ENCODE measurements at places on chromosomes 13 and 19.

- DNase-seq: no peak
Measured at GRCh38 chr19:19651076-19651475, 7.6 kb upstream of the GMIP start.

- no peak for DNase-seq
Measured at GRCh38 chr19:36101550-36102327, 9.2 kb upstream of the OVOL3 start.

DNA sequence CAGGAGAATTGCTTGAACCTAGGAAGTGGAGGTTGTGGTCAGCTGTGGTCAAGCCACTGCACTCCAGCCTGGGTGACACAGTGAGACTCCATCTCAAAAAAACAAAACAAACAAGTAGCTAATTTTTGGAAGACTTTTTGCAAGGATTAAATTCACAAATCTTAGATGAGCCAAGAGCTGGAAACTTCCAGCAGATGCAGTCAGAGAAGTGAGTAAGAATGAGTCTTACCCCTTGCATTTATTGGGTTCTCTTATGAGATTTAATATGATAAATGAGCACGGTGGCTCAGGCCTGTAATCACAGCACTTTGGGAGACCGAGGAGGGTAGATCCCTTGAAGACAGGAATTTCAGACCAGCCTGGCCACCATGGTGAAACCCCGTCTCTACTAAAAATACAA lies 44.9 kb upstream of the NBEA start:
- no peak for DNase-seq

DNA sequence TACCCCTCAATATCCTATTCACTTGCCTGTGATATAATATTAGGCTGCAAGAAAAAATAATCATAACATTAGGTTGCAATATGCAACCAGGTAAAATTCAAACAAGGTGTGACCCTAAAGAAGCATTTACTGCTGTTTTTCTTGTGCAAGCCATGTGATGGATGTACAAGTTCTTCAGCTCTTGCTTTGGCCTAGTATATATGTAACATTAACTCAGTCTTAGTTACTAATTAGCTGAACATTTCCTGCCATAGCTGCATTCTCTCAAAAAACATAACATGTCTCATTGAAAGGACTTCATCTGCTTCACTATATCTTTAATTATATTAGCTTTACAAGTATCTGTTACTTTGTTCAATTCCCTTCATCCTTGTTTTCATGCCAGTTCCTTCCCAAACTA lies 406.8 kb upstream of the HTR2A start:
- no peak for DNase-seq

- peak; percentile 50 for DNase-seq
Measured at GRCh38 chr13:31224963-31225559, 25.3 kb downstream of the B3GLCT start.

DNA sequence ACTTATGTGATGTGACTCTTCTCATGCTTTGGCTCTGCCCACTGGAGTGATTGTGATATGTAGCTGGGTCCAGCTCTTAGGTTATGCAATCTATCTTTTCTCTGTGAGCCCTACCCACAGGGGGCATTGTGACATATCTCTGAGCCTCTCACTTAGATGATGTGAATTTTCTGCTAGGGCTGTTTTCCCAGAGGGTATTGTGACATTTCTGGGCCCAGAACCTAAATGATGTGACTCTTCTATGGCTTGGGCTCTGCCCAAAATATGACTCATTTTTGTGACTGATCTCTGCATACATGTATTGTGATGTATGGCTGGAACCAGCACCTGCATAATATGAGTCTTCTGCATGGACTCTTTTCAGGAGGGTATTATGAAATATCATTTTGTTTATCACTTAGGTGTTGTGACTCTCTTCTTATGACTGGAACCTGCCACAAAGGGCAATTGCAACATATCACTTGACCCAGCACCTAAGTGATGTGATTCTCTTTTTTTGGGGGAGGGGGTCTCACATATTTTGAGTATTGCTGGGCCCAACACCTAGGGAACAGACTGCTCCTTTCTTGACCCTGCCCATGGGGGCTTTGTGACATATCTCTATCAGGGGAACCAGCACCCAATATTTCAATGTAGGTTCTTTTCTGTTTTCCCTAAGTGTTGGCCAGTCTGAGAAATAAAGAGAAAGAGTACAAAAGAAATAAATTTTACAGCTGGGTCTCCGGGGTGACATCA lies 12.1 kb upstream of the ZNF254 start:
- peak; percentile 62 for DNase-seq

DNA sequence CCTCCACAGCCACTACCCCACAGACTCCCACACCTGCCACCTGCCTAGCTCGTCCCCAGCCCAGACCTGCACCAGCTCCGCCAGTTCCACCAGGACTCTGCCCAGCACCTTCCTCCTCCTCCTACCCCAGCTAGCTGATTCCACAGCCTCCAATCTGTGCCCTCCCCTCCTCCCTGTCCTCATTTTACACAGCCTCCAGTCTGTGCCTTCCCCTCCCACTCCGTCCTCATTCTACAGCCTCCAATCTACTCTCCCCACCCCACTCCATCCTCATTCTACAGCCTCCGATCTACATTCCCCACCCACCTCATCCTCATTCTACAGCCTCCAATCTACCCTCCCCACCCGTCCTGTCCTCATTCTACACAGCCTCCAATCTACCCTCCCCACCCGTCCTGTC lies 7.3 kb downstream of the MYDGF start:
- DNase-seq: no peak

GRCh38 chr19:54207983-54208783 lies 7.5 kb downstream of the RPS9 start:
- peak; percentile 100 for DNase-seq

GRCh38 chr13:49399801-49400472 lies 43.9 kb downstream of the CAB39L start:
- no peak for DNase-seq

DNA sequence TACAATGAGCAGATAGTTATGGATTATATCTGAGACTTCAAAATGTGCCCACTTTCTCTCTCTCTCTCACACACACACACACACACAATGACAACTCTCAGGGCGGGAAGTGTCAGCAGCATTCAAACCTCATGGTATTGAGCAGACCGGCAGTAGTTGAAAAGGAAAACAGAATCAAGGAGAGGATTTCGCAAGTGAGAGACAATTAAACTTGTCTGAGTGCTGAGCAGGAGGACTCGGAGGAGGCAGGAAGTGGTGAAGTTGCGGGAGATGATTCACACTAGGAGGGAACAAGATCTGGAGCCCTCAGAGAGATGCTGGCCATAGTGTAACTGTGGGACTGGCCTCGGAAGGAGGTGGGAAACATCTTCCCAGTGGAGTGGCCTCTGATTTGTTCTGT lies 353.1 kb downstream of the EFNB2 start:
- DNase-seq: peak; percentile 96

DNA sequence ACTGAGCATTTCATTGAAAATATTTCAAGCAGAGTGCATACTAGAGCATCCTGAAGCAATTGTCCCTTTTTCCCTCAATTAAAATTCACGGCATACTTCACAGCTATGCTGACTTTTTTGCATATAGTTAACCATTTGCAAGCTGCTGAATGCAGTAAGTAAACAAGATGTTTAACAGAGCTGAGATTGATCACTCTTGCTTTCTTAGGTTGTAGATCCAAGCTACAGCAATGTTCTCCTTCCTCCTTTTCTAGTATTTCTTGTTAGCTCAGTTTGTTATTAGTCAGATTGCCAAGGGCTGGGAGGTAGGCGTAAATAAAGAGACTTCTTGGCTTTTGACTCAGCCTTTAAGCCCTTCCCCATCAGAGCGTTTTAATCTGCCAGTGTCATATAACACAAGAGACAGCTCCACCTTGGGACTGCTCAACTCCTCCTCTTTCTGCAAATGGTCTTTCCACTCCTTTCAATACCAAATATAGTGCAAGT lies at the start of gene SLITRK6:
SLITRK6 (minus strand) TSS at position 323 of the 486 bp plus-strand sequence. CDS start 2,911 bp downstream, outside the sequence.
- DNase-seq: peak; percentile 45

DNA sequence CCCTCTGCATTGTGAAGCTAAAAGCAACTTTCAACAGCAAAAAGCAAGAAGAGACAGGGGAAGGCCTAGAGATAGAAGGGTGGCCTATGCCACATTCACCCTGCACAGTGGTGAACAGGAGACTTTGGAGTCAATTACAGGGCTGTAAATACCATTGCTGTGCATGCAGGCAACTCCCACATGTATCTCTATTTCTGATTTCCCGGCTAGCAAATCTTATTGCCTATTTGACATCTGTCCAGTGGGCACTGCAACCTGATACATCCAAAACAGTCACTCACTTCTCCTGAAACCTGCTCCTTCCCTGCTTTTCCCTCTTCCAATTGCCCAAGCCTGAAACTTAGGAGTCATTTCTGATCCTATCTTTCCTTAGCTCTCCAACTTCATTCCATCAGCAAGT lies 13.4 kb downstream of the RUBCNL start:
- no peak for DNase-seq

- peak; percentile 99 for DNase-seq
Measured at GRCh38 chr13:31887286-31887685, 144.3 kb upstream of the FRY start.

GRCh38 chr13:94479616-94480015 lies at the start of gene DCT:
Gene DCT (minus strand): TSS chr13:94479682. CDS start chr13:94479255, 427 bp downstream.
- no peak for DNase-seq

GRCh38 chr19:38122402-38123093 lies 101.5 kb downstream of the DPF1 start:
- DNase-seq: no peak

DNA sequence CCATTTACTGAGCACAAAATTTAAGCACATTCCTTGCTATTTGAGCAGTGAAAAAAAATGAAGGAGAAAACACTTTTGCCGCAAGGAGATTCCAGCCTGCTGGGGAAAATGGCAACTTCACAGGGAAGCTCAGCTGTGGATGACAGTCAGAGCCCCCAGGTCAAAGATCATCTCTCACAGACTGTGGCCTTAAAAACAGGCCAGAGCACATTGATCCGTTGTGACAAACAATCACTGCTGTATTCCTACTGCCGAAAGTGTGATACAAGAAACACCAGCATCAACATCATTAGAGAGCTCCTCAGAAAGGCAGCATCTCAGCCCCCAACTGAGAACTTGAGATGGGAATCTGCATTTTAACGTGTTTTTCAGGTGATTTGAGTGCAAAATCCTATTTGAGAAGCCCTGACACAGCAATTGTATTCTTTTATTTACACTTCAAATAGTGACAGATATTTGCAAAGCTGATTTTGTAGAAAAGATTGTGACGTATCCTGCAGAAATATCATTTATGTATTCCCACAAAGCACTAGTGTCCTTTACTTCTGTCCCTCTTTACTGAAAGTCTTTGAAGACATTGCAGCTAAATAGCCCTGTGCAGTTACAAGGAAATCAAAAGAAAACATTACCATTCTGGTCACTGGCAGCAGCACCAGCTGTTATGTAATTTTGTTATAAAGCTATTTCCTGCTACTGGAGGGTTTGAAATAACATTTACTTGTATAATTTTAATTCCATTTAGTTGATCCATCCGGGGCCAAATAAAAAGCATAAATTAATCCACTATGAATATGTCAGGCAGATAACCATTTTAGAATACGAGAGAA lies 652.0 kb downstream of the LIG4 start:
- no peak for DNase-seq

DNA sequence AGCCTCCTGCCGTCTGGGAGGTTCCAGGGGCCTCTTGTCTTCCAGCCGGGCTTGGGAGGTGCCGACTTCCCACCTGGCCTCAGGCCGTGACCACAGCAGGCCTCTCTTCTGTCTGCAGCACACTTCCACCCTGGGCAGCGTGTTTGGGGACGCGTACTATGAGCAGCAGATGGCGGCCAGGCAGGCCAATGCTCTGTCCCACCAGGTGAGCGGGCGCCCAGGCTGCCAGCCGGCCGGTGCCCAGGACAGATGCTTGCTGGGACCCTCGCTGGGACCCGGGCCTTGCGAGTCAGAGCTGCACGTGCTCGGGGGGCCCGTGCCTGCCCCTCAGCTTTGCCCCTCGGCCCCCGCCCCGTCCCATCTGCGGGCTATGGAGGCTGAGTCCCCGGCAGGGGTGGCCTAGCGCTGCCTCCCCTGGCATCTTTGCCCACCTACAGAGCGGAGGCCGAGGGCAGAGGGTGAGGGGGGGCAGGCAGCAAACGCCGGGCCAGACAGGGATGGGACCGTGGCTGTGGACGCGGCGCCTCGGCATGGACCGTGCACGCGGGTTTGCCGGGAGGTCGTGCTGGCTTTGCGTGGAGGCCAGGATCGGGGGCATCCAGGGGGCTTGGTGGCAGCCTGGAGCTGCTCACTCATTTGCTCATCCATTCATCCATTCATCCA lies 16.2 kb downstream of the COMP start:
- DNase-seq: no peak

GRCh38 chr19:1327125-1327524 lies 41.5 kb downstream of the EFNA2 start:
- no peak for DNase-seq

DNA sequence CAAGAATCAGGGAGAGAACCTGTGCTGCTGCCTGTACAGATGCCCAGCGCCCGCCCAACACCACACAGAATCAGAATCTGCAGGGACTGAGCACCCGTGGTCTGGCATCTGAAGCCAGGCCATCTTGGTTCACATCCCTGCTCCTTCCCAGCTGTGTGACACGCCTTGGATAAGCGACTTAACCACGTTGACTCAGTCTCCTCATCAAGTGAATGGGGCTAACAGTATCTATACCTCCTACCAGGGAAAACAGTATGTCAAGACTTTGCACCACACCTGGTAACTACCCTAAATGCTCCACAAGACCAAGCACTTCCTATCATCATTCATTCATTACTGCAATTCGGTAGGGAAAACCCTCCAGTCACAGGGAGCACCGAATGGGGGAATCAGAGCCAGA lies 1.2 kb downstream of the RANBP3 start:
- no peak for DNase-seq

DNA sequence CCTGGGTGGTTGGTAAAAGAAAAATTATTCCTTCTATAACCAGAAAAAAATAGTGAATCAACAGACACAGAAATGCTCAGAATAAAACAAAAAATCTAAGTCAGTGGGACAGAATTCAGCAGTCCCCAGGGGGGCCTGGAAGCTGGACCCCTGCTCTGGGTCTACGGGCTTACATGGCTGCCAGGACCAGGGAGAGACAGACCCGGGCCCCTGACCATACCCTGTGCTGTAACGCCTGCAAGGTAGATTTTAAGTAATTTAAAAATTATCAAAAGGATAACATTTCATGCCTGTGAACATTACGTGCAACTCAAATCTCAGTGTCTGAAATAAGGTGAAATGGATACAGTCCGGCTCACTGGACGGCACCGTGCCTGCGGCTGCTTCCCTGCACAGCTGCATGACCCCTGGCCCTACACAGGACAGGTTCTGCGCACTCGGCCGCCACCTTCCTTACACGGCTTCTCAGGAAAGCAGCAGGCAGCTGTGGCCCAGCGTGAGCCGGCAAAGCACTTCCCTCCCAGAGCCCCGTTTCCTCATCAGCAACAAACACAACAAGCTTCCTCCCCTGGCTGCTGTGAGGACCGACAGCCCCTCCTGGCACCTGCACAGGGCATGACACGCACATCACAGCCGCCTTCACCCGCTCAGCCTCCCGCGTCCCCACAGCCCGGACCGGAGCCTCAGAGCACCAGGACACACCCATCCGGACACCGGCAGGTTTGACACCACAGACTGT lies 22.2 kb downstream of the RASA3 start:
- no peak for DNase-seq

- no peak for DNase-seq
Measured at GRCh38 chr13:73162912-73163911, 104.4 kb downstream of the KLF5 start.

GRCh38 chr19:33785795-33786194 lies 10.9 kb upstream of the KCTD15 start:
- peak; percentile 8 for DNase-seq

- DNase-seq: no peak
Measured at GRCh38 chr13:86174622-86175021, 375.4 kb upstream of the SLITRK6 start.

Measured in amniotic epithelial cell (primary cell).